ENCODE measurements at places on chromosomes 16 and 17. TPM values are rescaled to one million over a fixed set of nuclear protein-coding genes. Genes with fewer than 3 reads are reported as not detected.

GRCh38 chr17:78476973-78477372, 98.5 kb downstream of the PGS1 start:
- peaks cover 4% of the 10 kb centered on the region for H3K27me3 ChIP-seq
- no peaks in the 10 kb centered on the region for H3K4me1 ChIP-seq
- H3K27ac ChIP-seq: no peak overlapping the region
- no peak overlapping the region for H3K4me3 ChIP-seq
- DNase-seq: no peak

- peak overlapping the region; percentile 13 for H3K27ac ChIP-seq
- no peaks in the 10 kb centered on the region for H3K27me3 ChIP-seq
- no peak overlapping the region for H3K4me3 ChIP-seq
These were observed 5.7 kb downstream of the BECN1 start for GRCh38 chr17:42818379-42818778.

DNA sequence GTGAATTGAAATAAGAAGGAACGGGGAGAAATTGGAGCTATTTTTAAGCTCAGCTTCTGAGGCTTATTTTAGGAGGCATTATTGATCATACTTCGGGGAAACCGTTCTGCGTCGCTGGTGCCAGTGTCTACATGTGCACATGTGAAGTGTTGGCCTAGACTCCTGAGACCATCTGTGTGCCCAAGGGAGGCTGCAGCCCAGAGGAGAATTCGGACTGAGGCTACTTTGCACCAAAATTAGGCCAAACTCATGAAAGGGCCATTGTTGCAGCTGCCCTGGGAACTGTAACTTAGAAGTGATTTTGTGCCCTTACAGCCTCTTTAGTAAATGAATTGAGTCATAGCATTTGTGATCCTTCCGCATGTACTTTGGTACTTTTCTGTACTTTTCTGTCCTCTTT, 102.0 kb upstream of the NOL11 start:
- H3K27me3 ChIP-seq: no peaks in the 10 kb centered on the region
- no peak for DNase-seq
- H3K27ac ChIP-seq: no peak overlapping the region
- no peak overlapping the region for H3K4me3 ChIP-seq

GRCh38 chr17:18987230-18987610, 17.3 kb downstream of the FAM83G start:
- peaks cover 4% of the 10 kb centered on the region for H3K36me3 ChIP-seq
- no peaks in the 10 kb centered on the region for H3K27me3 ChIP-seq
- H3K27ac ChIP-seq: no peak overlapping the region
- no peak for DNase-seq

Gene EFNB3
- total RNA-seq: not detected

DNA sequence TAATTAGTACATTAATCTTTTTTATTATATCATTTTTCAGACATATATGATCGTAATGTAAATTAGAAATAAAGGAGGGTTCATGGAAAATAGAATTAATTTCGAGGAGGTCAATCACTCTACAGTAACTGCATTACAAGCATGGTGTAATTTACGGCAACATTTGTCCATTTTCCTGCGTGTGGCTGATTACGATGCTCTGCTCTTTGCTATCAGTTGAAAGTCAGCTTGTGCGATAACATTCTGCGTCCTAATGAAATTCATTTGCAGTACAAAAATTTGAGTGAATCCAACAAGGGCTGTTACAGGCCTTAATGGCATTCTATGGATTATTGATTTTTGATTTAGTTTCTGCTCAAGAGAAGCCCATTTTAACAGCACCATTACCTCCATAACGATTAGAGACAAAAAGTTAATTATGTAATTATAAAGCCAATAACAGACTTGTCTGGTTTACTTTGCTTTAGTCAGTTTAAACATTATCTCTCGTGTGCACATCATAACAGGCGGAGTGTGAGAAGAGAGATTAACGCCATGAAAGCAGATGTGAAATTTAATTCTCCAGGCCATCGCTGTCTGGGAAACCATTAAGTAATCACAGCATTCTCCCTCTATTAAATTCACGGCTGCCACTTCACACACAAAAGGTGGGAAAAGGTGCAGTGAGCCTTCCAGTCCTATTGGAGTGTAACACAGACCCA, 256.4 kb upstream of the IRX3 start:
- no peaks in the 10 kb centered on the region for H3K27me3 ChIP-seq
- no peak overlapping the region for H3K4me3 ChIP-seq
- H3K36me3 ChIP-seq: no peaks in the 10 kb centered on the region

Data from activated T-helper 2 cell treated with anti-CD3 and anti-CD28 coated beads, Interferon-gamma antibody, Interleukin-2, Interleukin-4, amounts not matched to agents 10 μg/mL and 5 μg/mL and 100 μg/mL, durations not matched to agents 14 hours and 24 hours and 36 hours (primary cell).